Epithelial cell of alveolus of lung (primary cell): ENCODE measurements at places on chromosomes 3 and 15. TPM values are rescaled to one million over a fixed set of nuclear protein-coding genes. Genes with fewer than 3 reads are reported as not detected.

SI gene
- not detected in 2 replicates for total RNA-seq

HIGD2B gene
- total RNA-seq = not detected in 2 replicates

PPM1L gene
- 2.2 and 3.4 TPM in 2 replicates for total RNA-seq

FEZF2 gene
- not detected in 2 replicates for total RNA-seq
